Posterior cingulate gyrus (tissue), 11 donors: ENCODE measurements at places on chromosomes 16 and 17.

DNA sequence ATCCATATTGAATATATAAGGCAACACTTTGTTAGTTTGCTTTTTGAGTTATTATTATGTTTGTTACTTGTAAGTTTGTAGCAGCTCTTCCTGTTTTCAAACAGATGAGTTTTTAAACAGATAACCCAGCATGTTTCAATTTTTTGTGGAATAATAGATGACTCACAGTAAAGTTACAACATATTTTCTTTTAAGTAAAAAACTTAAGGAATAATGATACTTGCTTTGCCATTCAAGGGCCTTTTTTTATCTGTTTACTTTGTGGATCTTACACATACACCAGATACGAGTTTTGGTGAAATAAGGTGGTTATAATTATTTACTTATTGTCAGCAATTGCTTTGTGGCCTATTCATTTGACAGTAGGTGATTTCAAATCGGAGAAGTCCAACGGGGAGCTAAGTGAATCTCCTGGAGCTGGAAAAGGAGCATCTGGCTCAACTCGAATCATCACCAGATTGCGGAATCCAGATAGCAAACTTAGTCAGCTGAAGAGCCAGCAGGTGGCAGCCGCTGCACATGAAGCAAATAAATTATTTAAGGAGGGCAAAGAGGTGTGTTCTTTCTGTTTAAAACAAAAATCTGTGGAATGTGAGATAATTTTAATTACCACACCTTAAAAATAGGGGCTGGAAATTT is 66.3 kb downstream of the BPTF start:
- DNase-seq = peak; percentile 21

DNA sequence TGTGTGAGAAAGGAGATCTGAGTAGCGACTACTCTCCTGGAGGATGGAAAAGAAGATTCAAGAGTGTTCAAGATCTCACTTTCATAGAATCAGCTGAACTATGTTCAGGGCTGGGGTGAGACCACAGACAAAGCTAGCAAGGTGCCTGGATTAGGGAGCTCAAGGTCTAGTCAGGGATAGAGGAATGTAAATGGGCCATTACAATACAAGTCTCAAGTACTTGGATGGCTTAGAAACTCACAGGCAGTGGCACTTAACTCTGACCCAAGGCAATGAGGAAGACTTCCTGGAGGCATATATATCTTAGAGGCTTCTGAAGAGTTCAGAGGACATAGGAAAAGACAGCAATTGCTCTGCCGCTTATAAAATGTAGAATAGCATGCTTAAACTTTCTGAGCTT is 184.9 kb upstream of the CDH11 start:
- no peak for DNase-seq

DNA sequence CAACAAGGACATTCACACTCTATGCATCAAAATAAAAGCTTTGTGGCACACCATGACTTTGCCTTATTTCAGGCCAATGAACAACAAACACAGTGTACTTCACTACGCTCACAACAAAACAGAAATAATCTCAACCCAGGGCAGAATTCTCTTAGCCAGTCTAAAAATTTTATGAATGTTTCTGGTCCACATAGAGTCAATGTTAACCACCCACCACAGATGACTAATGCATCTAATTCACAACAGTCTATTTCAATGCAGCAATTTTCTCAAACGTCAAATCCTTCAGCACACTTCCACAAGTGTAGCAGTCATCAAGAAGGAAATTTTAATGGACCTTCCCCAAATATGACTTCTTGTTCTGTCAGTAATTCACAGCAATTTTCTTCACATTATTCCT is 101.7 kb downstream of the CHD9 start:
- no peak for DNase-seq

DNA sequence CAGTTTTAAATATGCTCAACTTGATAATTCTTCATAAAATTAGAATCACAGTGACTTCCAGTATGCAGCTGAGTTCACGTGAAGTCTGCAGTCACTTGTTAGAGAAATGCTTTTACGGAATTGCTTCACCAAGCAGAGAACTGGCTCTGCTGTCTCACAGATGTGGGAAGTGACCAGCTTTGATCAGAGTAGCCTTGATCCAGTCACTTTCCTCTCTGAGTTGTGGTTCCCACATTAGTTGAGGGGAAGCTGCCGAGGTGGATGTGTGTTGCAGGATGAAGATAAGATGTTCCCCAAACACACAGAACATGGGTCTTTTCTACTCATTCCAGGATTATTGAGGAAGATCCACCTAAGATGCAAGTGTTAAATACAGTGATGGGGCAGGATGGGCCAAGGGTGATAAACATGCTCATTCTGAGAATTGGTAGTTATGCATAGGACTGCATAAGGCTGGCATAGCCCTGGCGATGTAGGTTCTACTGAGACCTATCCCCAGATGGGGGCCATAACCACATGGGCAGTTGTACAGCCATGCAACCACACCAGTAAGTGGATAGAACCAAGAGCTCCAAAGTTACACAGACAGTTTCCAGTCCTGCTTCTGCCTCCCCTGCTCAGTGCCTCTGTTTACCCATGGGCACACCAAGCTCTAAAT is 168.9 kb upstream of the MAF start:
- DNase-seq = no peak

DNA sequence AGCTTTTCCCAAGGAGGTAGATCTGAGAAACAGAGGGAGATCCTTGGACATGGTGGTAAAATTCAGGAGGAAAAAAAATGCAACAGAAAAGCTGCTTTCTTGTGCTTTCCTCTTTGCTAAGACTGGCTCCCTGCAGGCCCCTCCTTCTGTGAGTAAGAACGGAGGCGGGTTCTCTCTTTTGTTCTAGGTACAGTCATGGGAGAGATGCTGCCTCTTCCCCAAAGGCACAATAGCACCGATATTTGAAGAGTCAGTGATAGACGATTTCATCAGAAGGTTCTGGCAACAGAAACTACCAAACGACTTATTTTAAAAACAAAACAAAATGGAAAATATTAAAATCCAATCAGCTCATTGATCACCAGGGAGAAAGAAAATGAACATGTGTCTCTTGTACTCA is 32.6 kb upstream of the KIFC3 start:
- no peak for DNase-seq

GRCh38 chr17:65544672-65545071 is 16.8 kb downstream of the AXIN2 start:
- DNase-seq = peak; percentile 41

- peak; percentile 69 for DNase-seq
These were observed 71.0 kb downstream of the RBBP6 start for GRCh38 chr16:24610416-24610755.

DNA sequence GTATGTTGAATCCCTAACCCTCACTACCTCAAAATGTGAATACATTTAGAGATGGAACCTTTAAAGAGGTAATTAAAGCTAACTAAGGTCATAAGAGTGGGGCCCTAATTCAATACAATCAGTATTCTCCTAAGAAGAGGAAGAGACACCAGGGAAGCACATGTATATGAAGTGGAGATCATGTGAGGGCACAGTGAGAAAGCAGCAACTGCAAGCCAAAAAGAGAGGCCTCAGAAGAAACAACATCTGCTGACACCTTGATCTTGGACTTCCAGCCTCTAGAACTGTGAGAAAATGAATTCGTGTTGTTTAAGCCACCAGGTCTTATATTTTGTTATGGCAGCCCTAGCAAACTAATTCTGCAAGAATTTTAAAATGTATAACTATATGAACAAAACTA is 13.2 kb upstream of the SLFN5 start:
- DNase-seq = no peak

DNA sequence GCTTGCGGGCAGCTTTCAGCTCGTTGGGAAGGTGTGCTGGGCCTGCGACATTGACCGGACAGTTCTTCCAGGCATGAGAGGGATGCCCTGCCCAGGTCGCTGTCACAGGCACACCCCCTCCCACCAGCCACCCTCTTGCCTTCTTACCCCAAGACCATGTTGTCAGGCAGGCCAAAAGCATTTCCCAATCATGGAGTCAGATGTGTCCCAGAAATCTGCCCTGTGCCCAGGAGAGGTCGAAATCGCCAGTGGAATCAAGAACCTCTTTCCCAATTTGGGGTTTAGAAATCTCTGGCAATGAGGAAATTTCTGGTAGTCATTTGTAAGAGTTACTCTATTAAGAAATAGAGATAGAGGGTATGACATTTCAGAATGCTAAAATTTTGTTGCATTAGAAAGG is 177.1 kb downstream of the RAB11FIP4 start:
- no peak for DNase-seq

DNA sequence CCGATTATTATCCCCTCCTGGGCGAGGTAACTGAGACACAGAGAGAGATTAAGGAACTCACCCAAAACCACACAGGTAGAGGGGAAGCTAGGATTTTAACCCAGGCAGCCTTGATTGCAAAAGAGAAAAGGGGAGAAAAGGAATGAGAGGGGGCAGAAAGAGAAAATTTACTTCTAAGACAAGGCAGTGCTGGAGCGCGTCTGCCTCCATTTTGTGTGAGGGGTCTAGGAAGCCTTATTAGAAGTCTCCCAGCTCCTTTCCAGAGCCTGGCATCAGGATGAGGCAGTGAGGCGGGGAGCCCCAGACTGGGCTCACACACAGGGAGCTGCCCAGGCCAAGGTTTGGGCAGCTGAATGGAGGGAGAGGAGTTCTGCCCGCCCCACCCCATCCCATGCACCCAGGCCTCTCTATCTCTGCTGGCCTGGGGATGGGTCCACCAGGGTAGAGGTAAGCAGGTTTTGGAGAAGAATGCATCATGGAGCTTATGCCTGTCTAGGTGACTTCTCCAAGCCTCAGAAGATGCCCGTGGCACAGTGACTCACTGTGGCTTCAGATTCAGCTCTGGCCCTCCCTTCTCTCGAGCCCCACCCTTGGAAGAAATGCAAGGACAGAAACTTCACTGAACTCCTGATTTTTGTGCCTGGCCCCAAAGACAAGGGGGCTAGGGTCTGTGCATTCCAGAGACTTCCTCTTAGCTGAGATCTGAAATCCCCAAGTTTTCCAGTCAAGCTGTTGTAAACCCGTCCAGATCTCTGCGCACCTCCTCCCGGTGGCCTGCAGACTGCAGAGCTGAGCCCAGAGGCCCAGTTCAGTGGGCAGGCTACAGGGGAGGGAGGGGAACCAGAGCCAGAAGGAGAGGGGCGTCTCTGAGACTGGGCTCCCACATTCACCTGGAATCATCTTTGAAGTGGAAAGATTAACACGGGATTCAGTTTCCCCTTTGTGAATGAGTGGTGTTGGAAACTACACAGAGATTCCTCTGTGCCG is 95.1 kb upstream of the CDH5 start:
- DNase-seq = no peak

DNA sequence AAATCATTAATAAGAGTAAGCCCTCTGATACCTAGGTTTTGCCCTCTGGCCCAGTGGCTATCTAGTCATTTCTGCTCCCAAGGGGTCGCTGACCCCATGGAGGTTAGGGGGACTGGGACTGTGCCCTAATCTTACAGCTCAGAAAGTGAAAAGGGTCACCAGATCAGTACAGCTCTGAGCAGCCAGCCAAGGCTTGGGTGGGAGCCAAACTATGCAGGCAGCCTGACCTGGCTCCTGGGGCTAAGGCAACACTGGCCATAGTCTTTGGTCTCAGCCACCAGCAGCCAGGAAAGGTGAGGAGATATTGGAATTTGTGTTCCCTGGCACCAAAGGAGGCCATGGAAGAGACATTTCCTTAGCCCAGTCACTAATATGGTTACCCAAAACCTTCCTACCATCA is 67.6 kb downstream of the ASIC2 start:
- no peak for DNase-seq

DNA sequence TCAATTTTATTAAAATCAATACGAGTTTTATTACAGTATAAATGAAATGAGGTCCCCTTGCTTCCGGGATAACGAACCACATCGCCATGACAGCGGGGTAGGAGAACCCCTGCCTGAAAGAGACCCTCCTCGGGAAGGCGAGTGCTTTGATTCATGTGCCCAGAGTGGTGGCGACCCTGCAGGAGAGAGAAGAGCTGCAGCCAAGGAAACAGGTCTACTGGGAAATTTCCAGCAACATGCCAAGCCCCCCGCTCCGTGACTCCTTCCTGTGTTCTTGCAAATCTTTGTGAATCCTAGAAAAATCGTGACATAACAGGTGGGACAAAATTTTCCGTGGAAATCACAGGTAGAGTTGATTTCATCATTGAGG is 162.5 kb downstream of the WSCD1 start:
- no peak for DNase-seq

- DNase-seq = no peak
These were observed 644 bp downstream of the QRICH2 start for GRCh38 chr17:76307299-76307965.

DNA sequence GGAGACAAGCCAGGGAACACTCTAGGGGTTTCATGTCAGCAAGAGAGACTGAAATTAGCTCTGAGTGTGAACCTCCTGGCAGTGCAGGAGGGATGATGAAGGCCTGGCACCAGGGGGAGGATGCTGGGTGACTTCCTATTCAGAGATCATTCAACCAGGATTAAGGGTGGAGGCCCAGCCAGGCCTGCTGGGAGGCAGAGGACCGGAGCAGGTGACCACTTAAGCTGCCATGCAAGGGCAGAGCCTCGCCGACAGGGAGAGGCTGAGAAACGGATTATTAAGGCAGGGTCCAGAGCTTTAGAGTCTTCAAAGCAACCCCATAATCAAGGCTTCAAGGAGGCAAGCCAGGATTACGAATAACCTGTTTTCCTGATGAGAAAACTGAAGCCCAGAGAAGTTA is 10.6 kb upstream of the SRCIN1 start:
- DNase-seq = no peak

- DNase-seq = no peak
These were observed 697 bp upstream of the SHISA9 start for GRCh38 chr16:12900599-12901203.

DNA sequence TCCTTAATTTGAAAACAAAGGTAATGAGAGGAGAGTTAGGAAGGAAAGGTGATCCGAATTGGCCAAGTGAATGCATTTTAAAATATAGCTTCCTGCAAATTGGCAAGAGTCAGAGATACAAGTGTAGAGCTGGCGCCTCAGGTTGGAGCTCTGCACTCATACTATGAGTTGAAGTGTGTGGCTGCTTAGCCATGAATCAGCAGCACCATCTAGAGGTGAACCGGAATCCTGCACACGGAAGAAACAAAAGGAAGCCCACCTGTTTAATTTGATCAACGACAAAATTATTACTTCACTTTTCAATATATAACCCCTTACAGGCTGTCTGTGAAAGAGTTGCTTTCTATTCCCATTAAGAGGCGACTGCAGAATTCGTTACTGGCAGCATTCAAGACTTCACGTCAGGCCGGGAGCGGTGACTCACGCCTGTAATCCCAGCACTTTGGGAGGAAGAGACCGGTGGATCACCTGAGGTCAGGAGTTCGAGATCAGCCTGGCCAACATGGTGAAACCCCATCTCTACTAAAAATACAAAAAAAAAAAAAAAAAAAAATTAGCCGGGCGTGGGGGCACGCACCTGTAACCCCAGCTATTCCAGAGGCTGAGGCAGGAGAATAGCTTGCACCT is 1253.7 kb upstream of the CDH8 start:
- peak; percentile 36 for DNase-seq

GRCh38 chr16:25747160-25747758 is 55.5 kb downstream of the HS3ST4 start:
- no peak for DNase-seq

- DNase-seq = no peak
These were observed 52.8 kb downstream of the USP10 start for GRCh38 chr16:84752600-84752999.

GRCh38 chr16:31876951-31877828 is 3.6 kb downstream of the ZNF267 start:
- no peak for DNase-seq

GRCh38 chr16:74455213-74455612 is 33.9 kb upstream of the CLEC18B start:
- DNase-seq = no peak

GRCh38 chr17:72863526-72864211 is 228.8 kb downstream of the SLC39A11 start:
- DNase-seq = no peak

GRCh38 chr17:5545051-5545987 is 39.0 kb downstream of the NLRP1 start:
- no peak for DNase-seq
